SJSA1 (cell line): ENCODE measurements at places on chromosomes 1 and 21. TPM values are rescaled to one million over a fixed set of nuclear protein-coding genes. Genes with fewer than 3 reads are reported as not detected.

GRCh38 chr1:36554323-36554628 is 71.6 kb upstream of the CSF3R start:
- H3K27me3 ChIP-seq, result peaks cover 40% of the 10 kb centered on the region
- H3K27ac ChIP-seq, result no peak overlapping the region
- DNase-seq, result no peak
- H3K4me3 ChIP-seq, result no peak overlapping the region
- H3K4me1 ChIP-seq, result no peaks in the 10 kb centered on the region
- no peaks in the 10 kb centered on the region for H3K36me3 ChIP-seq

GRCh38 chr21:37788503-37788902 is 127.8 kb downstream of the KCNJ6 start:
- peaks cover 31% of the 10 kb centered on the region for H3K4me1 ChIP-seq
- H3K27me3 ChIP-seq, result no peaks in the 10 kb centered on the region
- no peak overlapping the region for H3K4me3 ChIP-seq
- peaks cover 6% of the 10 kb centered on the region; the same call in 1 of the 2 replicates for H3K36me3 ChIP-seq
- DNase-seq, result no peak
- H3K27ac ChIP-seq, result peak overlapping the region; percentile 92

- H3K27ac ChIP-seq, result no peak overlapping the region
- no peaks in the 10 kb centered on the region for H3K4me1 ChIP-seq
- H3K4me3 ChIP-seq, result no peak overlapping the region
- no peak for DNase-seq
Measured at GRCh38 chr1:226964611-226965486, 24.8 kb downstream of the COQ8A start.

DNA sequence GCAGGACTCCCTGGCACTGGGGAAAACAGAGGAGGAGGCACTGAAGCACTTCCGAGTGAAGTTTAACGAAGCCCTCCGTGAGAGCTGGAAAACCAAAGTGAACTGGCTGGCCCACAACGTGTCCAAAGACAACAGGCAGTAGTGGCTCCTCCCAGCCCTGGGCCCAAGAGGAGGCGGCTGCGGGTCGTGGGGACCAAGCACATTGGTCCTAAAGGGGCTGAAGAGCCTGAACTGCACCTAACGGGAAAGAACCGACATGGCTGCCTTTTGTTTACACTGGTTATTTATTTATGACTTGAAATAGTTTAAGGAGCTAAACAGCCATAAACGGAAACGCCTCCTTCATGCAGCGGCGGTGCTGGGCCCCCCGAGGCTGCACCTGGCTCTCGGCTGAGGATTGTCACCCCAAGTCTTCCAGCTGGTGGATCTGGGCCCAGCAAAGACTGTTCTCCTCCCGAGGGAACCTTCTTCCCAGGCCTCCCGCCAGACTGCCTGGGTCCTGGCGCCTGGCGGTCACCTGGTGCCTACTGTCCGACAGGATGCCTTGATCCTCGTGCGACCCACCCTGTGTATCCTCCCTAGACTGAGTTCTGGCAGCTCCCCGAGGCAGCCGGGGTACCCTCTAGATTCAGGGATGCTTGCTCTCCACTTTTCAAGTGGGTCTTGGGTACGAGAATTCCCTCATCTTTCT is 75.5 kb downstream of the PIK3CD start:
- no peak for DNase-seq
- H3K4me3 ChIP-seq, result no peak overlapping the region
- H3K36me3 ChIP-seq, result peaks cover 80% of the 10 kb centered on the region
- H3K27ac ChIP-seq, result no peak overlapping the region
- H3K4me1 ChIP-seq, result no peaks in the 10 kb centered on the region
- H3K27me3 ChIP-seq, result no peaks in the 10 kb centered on the region

The OR2T8 gene
- total RNA-seq, result not detected in 2 replicates

DNA sequence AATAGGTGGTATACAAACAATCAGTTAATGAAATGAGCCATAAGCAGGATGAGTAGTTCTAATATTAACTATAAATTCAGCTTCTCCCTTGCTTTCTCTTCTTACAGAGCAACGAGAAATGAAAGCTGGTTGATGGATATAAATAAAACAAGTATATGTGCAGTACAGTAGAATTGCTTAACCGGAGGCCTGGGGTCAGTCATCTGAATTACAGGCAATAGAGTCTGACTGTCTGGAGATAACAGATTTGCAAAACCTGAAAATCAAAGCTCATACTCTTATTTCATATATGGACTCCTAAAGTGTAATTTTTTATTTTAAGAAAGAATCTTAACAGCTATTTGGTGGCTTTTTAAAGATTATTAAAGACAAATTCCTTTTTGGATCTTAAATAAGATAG is 43.1 kb upstream of the SGIP1 start:
- no peaks in the 10 kb centered on the region for H3K4me1 ChIP-seq

DNA sequence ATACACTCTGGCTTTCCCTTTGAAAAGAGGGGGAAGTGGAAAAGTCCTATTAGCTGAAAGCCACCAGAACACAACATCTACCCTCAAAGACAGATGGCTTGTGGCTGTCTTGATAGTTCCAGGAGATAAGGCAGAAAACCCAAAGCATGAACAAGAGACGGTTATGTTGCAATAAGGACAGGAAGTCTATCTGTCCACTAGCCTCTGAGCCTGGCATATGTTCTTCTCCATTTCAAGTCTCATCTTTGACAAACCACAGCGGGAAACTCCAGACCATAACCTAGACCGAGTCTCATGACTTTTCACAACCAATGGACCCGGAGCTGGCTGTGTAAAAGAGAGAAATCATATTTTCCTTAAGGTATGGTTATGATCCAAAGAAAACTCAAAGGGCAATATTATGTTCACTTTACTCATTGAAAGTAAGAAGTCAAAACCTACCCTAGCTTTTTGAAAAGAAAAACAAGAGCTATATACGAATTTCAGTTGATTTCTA is 33.8 kb downstream of the DUSP10 start:
- no peak for DNase-seq
- peaks cover 24% of the 10 kb centered on the region for H3K36me3 ChIP-seq
- H3K27ac ChIP-seq, result no peak overlapping the region

GRCh38 chr1:67589519-67590233 is 95.3 kb upstream of the GADD45A start:
- H3K36me3 ChIP-seq, result no peaks in the 10 kb centered on the region
- peak overlapping the region; percentile 17; the same call in 1 of the 2 replicates for H3K27ac ChIP-seq
- H3K4me1 ChIP-seq, result peaks cover 19% of the 10 kb centered on the region
- H3K4me3 ChIP-seq, result no peak overlapping the region

GRCh38 chr1:177310326-177310725 is 139.6 kb downstream of the BRINP2 start:
- H3K4me3 ChIP-seq, result no peak overlapping the region
- DNase-seq, result no peak
- no peaks in the 10 kb centered on the region for H3K4me1 ChIP-seq
- no peaks in the 10 kb centered on the region for H3K27me3 ChIP-seq
- H3K36me3 ChIP-seq, result no peaks in the 10 kb centered on the region

GRCh38 chr1:246254854-246255253 is 252.2 kb downstream of the SMYD3 start:
- H3K36me3 ChIP-seq, result no peaks in the 10 kb centered on the region
- no peak overlapping the region for H3K4me3 ChIP-seq
- no peak for DNase-seq
- no peak overlapping the region for H3K27ac ChIP-seq
- no peaks in the 10 kb centered on the region for H3K4me1 ChIP-seq
- H3K27me3 ChIP-seq, result no peaks in the 10 kb centered on the region

DNA sequence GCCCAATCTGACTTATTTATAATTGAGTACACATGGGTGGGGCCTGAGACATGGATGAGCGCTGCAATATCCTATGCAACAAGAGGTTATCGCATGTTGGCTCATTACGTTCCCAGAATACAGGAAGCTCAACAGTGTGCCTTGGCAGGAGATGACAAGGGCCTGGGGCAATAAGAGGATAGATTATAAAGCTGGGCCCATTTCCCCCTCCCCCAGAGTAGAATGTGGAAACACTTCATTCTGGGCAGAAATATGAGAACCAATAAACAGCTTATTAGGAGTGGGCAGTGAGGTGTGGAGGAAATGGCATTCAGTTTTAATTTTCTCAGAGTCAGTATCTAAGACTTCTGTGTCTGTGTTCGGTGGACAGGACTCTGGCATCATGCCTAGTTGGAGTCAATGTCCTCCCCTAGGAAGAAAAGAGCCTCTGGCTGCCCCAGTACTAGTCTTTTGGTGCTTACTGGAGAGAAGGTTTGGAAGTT is 92.8 kb downstream of the PIK3R3 start:
- H3K36me3 ChIP-seq, result peaks cover 13% of the 10 kb centered on the region
- no peak overlapping the region for H3K27ac ChIP-seq
- no peaks in the 10 kb centered on the region for H3K4me1 ChIP-seq
- no peak overlapping the region for H3K4me3 ChIP-seq
- DNase-seq, result no peak
- no peaks in the 10 kb centered on the region for H3K27me3 ChIP-seq

The ADIPOR1 gene
- total RNA-seq, result 126 and 129 TPM in 2 replicates

DNA sequence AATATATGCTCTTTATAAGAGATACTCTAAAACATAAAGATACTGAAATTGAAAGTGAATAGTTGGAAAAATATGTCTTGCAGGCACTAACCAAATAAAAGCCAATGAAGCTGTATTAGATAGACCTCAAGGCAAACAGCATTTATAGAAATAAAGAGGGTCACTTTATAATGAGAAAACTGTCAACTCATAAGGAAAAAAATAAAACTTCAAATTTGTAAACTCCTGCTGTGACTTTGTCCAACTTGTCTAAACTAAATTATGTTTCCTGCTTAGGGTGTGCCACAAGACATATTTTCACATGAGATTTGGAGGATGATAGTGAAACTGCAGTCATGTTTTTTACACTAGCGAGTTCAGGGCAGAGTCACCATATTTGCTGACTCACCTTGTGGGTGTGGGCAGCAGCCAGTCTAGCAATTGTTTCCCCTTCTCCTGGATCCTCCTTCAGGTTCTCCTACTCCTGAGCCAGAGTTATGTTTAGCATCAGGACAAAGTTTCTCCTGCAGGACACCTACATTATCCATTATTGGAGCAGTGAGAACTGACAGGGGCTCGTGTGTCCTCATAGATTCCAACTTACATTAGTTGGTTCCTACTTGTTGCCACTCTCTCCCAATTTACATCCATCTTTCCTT is 43.8 kb downstream of the CD53 start:
- H3K4me1 ChIP-seq, result no peaks in the 10 kb centered on the region
- H3K27me3 ChIP-seq, result no peaks in the 10 kb centered on the region
- no peaks in the 10 kb centered on the region for H3K36me3 ChIP-seq
- DNase-seq, result peak; percentile 9
- no peak overlapping the region for H3K4me3 ChIP-seq
- H3K27ac ChIP-seq, result no peak overlapping the region

The BSND gene
- total RNA-seq, result not detected in 2 replicates

GRCh38 chr1:35032384-35032739 is 617 bp upstream of the ZMYM6 start:
- H3K36me3 ChIP-seq, result peaks cover 3% of the 10 kb centered on the region; the same call in 1 of the 2 replicates
- no peak for DNase-seq
- H3K27ac ChIP-seq, result no peak overlapping the region
- no peaks in the 10 kb centered on the region for H3K27me3 ChIP-seq
- H3K4me3 ChIP-seq, result peak overlapping the region; percentile 54
- peaks cover 9% of the 10 kb centered on the region for H3K4me1 ChIP-seq

GRCh38 chr1:76687307-76688175 is 179.7 kb upstream of the ST6GALNAC5 start:
- no peaks in the 10 kb centered on the region for H3K36me3 ChIP-seq
- H3K27ac ChIP-seq, result no peak overlapping the region
- no peak for DNase-seq
- no peak overlapping the region for H3K4me3 ChIP-seq

The EDN2 gene
- total RNA-seq, result 3.0 and 6.7 TPM in 2 replicates

DNA sequence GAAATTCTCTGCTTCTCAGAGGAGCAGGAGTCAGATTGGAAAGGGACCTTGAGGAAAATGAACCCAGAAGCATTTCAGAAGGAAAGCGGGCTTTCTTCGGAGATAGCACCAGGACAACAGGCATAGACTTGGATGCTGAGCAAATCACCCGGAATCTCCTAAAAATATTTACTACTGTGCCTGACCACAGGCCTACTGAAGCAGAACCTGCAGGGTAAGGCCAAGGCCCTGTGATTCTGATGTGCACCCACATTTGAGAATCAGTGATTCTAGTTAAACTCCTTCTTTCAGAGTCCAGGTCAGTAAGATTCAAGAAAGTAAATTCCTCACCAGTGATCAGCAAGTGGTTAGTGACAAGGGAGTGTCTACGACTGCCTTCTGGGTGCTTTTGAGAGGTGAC is 307.3 kb upstream of the DUSP10 start:
- DNase-seq, result no peak
- peak overlapping the region; percentile 73; the same call in 1 of the 2 replicates for H3K27ac ChIP-seq
- peaks cover 28% of the 10 kb centered on the region for H3K4me1 ChIP-seq
- H3K36me3 ChIP-seq, result no peaks in the 10 kb centered on the region

- DNase-seq, result no peak
- no peaks in the 10 kb centered on the region for H3K36me3 ChIP-seq
- H3K27me3 ChIP-seq, result no peaks in the 10 kb centered on the region
- H3K4me3 ChIP-seq, result no peak overlapping the region
- no peaks in the 10 kb centered on the region for H3K4me1 ChIP-seq
- no peak overlapping the region for H3K27ac ChIP-seq
Measured at GRCh38 chr1:171384496-171384895, 70.5 kb downstream of the FMO4 start.

DNA sequence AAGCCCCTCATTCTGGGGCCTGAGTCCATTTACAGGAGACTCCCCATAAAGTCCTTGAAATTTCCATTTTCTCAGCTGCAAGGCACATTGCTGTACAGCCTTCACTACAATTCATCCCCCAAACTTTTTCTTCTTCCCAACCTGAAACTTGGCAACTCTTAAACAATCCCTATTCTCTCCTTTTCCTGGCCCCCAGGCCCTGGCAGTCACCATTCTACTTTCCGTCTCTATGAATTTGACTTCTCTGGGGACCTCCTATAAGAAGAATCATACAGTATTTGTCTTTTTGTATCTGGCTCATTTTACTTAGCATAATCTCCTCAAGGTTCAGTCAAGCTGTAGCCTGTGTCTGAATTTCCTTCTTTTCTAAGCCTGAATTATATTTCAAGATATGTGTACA is 332.9 kb downstream of the PCP4 start:
- no peak overlapping the region for H3K4me3 ChIP-seq
- H3K4me1 ChIP-seq, result no peaks in the 10 kb centered on the region
- DNase-seq, result no peak
